Erythroblast (primary cell): ENCODE measurements at places on chromosomes 5 and 9.

GRCh38 chr5:40505031-40505430 is 174.7 kb upstream of the PTGER4 start:
- no peak for DNase-seq

DNA sequence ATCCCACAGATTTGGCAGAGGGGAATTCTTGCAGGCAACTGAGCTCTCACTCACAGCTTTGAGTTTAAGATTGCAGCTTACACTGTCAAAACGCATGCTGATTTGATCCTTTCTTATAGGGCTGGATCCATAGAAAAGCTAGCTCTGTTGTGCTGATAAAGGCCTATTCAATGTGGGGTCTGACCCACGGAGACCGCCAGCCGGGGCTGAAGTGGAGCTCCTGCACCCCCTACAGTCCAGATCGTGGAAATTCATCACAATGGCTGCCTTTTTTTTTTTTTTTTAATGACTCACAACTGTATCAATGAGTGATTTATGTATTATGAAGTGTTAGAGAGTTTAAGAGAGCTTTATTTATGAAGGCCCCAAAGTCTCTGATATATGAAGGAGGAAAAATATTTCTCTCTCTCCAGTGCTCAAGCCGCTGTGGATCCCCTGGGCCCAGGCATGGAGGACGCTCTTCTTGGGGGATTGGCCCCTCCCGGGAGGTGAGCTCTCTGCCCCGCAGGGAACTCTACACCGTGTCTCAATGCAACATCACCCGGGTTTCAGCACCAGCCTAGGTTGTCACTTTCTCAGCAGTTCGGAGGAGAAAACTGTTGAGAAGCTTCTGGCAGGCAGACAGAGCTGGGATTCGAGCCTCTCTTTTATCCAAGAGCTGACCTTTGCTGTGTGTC is 700.2 kb downstream of the IRX1 start:
- DNase-seq, result no peak

DNA sequence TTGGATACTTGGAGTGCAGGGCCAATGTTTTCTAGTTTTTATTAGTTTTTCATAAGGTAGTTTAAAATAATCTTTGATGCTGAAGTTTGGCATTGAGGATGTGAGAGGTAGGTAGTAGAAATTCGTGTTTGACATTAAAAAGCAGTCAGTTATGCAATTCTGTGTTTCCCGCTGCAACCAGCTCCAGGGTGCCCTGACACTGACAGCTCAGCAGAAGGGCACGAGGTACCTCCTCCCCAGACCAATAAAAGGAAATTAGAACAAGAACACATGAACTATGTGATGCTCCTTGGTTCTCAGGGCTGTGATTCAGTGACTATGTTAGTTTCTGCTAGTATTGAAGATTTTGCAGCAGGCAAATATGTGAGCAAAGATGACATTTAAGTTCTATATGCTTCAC is 40.2 kb downstream of the NSUN2 start:
- DNase-seq, result no peak

DNA sequence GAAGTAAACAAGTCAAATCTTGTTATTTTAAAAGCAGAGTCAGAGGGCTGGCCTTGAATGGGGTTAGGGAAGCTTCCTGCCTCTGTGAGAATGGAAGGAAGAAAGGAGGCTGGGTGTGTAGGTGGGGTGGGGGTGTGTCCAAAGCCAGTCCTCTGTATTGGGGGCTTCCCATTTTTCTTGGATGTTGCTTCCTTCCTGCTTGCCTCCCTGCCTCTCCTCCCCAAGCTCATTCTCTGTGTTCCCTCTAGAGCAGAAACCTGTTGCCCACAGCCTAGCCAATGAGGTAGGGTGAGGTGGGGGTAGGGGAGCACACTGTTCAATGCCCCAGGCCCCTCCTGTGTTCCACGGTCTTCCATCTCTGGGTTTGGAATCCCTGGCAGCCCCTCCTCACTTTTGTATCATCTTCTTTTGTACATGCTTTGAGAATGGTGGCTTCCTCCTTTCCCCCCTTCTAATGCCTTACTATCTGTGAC is 39.7 kb downstream of the SNX24 start:
- DNase-seq, result no peak

DNA sequence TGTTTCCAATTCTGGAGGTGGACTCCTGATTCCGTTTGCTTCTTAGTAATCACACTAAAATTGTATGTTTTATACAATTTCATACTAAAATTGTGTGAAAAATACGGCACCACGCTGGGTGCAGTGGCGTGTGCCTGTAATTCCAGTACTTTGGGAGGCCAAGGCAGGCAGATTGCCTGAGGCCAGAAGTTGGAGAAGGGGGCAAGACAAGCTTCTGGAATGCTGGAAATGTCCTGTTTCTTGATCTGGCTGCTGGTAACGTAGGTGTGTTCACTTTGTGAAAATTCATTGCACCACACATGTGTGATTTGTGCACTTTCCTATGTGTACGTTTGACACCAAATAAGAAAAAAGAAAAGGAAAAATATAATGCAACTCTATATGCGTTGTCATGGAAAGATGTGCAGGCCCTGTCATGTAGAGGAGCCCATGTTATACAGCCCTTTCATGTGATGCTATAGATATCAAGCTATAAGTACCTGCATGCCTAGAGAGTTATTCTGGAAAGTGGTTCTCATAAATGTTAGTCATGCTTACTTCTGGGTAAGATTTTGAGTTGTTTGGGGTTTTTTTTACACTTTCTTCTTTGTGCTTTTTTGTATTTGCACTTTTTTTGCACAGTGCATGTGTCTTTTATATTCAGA is 119.9 kb downstream of the TMEM174 start:
- no peak for DNase-seq

- DNase-seq, result no peak
Measured at GRCh38 chr9:118721923-118722322, 647.3 kb downstream of the BRINP1 start.
